Femur (tissue), 1 donor: ENCODE measurements at places on chromosomes 4 and X.

- DNase-seq: no peak
These were observed 47.9 kb downstream of the BEND4 start for GRCh38 chr4:42104521-42104920.

DNA sequence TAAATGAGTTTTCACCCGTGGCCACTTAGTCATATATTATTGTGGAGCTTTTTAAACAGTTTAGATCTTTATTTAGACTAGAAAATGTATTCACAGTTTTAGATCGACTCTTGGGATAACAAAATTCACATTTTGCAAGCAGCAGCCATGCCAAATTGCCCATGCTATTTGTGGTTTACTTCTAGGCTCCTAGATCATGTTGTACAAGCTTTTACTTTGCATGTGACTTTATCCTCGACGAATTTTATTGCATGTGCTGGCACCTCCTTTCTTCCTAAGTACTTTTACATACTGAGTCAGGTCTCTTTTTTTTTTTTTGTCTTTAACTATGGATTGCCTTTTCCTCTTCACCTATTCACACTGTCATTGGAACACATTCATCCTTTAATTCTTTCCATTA is 23.2 kb downstream of the BBS12 start:
- no peak for DNase-seq

DNA sequence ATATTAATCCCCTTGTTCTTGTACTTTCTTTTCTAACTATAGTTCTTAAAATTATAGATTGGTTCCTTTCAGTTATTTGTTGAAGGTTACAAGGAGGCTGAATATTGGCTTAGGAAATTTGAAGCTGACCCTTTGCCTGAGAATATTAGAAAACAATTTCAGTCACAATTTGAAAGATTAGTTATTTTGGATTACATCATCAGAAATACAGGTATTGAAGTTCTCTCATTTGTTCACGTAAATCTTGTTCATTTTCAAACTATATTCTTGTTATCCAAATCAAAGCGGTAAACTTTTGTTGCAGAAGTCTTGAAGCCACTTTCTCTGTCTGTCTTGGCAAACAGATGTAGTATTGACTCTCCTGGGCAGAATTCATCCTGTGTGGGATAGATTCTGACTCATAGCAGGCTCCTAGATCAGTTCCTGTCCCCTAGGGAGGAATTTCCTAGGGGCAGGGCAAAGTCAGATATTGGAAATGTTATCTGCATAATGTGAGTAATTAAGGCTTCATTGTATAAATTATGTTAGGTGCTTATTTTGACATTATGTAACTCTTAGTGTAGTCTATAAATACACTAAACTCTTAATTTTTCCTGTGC is 25.2 kb downstream of the PI4K2B start:
- no peak for DNase-seq

- DNase-seq: no peak
These were observed 24.2 kb upstream of the ACSL1 start for GRCh38 chr4:184850018-184850417.

GRCh38 chr4:172806841-172807240 is 361.8 kb upstream of the GALNT7 start:
- no peak for DNase-seq

- no peak for DNase-seq
These were observed 68.3 kb downstream of the PJA1 start for GRCh38 chrX:69096963-69097362.

GRCh38 chr4:13981499-13981898 is 354.0 kb upstream of the BOD1L1 start:
- DNase-seq: no peak

GRCh38 chr4:181046809-181047208 is 1196.4 kb upstream of the TENM3 start:
- no peak for DNase-seq

DNA sequence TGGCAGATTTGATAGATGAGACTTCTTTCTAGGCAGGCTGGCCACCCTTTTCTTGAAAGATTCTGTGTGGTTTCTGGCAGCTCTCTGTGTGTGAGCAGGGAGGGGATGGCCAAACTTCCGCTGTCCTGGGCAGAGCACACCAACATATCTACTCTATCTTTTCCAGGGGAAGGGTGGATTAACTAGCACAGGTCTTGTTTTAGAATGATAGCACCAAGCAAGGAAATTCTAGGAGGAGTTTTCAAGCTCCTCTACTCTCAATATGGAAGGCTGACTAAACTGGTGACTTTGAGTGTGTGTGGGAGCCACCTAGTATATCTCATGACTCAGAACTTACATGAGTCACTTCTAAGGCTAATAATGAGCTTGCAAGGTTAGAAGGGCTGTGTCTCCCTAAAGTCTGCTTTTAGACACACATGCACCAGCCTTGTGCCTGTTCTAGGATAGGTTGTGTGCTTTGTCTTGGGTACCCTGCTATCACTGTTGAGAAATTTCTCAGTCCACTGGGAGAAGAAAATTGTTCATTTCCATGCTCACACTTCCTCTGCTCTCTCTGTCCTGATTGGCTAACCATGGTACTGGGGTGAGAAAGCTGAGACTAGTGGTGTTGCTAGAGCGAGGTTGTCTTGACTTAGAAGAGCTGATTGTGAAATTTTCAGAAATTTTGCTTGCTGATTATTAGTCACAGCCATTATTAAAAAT is 72.9 kb downstream of the YIPF6 start:
- DNase-seq: no peak

- DNase-seq: no peak
These were observed 208.4 kb downstream of the ANTXR2 start for GRCh38 chr4:79864500-79865200.

DNA sequence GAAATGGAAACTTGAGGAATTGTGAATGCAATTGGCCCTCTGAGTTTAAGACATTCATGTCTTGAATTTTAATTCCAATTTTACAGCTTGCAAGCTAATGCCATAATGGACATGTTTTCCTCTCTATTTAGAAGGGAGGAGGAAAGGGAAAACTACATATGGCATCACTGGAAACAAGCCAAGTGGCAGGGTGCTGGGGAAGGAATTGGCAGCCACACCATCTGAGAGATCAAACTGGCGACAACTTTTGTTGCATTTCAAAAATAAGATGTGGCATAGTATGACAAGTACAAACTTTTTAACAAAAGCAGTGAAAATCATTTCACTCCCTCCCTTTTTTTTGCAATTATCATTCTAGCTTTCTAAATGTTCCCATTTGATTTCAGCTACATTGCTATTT is 615.6 kb downstream of the CENPC start:
- no peak for DNase-seq

- no peak for DNase-seq
These were observed 50.9 kb downstream of the CPZ start for GRCh38 chr4:8643441-8643840.

GRCh38 chrX:39854772-39855747 is 242.7 kb downstream of the BCOR start:
- no peak for DNase-seq

GRCh38 chrX:132559101-132559500 is 70.3 kb upstream of the MBNL3 start:
- DNase-seq: no peak

GRCh38 chr4:76023389-76023788 is at the start of gene CXCL10:
Gene CXCL10, minus strand, starts transcription at chr4:76023497. Its CDS starts 66 bp downstream, at chr4:76023431.
- no peak for DNase-seq

GRCh38 chr4:21517126-21517859 is 431.3 kb downstream of the KCNIP4 start:
- DNase-seq: no peak

DNA sequence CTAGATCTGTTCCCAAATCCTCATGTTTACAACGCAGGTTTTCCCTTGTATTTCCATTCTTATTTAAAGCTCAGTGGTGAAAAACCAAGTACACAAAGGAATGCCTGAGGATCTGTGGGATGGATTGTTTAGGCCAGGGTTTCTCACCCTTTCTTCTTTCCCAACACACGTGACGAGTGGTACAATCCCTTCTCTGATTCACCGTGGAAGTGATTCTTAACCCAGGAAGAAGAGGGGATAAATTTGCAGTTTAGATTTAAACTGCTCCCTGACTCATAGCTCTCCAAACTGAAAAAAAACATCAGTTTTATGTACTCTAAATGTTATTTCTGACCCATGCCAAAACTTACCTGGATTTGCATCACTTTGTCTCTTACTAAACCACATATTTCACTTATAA is 17.0 kb downstream of the PAQR3 start:
- DNase-seq: no peak

DNA sequence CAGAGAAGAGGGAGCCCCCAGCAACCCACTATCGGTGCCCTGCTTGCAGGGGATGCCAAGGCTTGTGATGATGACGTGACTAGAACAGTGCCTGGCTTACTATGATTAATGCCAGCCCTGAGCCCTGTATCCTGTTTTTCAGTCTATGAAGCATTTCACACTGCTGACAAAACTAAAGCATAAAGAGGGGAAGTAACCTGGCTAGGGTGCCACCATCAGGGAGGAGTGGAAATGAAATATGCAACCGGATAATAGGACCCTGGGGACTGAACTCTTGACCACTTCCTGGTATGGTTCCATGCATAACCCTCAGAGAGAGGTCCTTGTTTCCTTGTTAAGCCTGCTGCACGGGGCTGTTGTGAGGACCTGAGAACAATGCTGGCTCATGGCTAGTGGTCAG is 50.3 kb downstream of the MED28 start:
- DNase-seq: no peak

GRCh38 chrX:65635378-65635777 is 32.1 kb upstream of the MSN start:
- peak; percentile 67 for DNase-seq

- peak; percentile 66 for DNase-seq
These were observed 15.2 kb downstream of the CTBP1 start for GRCh38 chr4:1233641-1234308.

- no peak for DNase-seq
These were observed 4.2 kb upstream of the NDST4 start for GRCh38 chr4:115117651-115118050.

- no peak for DNase-seq
These were observed 404.6 kb downstream of the PRDM5 start for GRCh38 chr4:120517966-120518365.
